Regular cardiac myocyte (primary cell): ENCODE measurements at places on chromosomes 1 and 21. TPM values are rescaled to one million over a fixed set of nuclear protein-coding genes. Genes with fewer than 3 reads are reported as not detected.

Gene COL11A1
- 5.9 and 17.8 TPM in 2 replicates for total RNA-seq

Gene RALGPS2
- 26.5 and 39.5 TPM in 2 replicates for total RNA-seq

Gene BEND5
- under 0.01 and 0.28 TPM in 2 replicates for total RNA-seq

Gene NUAK2
- total RNA-seq, result 5.1 and 5.2 TPM in 2 replicates

Gene SLC16A4
- 16.3 and 42.0 TPM in 2 replicates for total RNA-seq

Gene C1orf226
- 0.19 and 0.56 TPM in 2 replicates for total RNA-seq

Gene COL9A2
- total RNA-seq, result 0.38 and 1.4 TPM in 2 replicates

Gene VAMP4
- 5.0 and 6.8 TPM in 2 replicates for total RNA-seq

Gene SLAMF8
- total RNA-seq, result not detected in 2 replicates

Gene SPOCD1
- 32.8 and 44.0 TPM in 2 replicates for total RNA-seq

Gene OR2L3
- total RNA-seq, result not detected in 2 replicates

Gene TIAM1
- total RNA-seq, result 7.3 and 10.4 TPM in 2 replicates

Gene OR2L5
- total RNA-seq, result not detected in 2 replicates

Gene ASCL5
- under 0.01 TPM in 1 of 2 replicates, not detected in the other for total RNA-seq

Gene NPR1
- total RNA-seq, result 0.19 and 0.85 TPM in 2 replicates

Gene PRDM16
- 0.96 and 1.1 TPM in 2 replicates for total RNA-seq

Gene ZNF593OS
- 0.28 TPM in 1 of 2 replicates, not detected in the other for total RNA-seq

Gene PRRX1
- 101 and 189 TPM in 2 replicates for total RNA-seq

Gene TFF2
- total RNA-seq, result not detected in 2 replicates

Gene RGS13
- total RNA-seq, result not detected in 2 replicates

Gene MYOM3
- under 0.01 TPM in 2 replicates for total RNA-seq

Gene CHIA
- not detected in 2 replicates for total RNA-seq

Gene SFN
- total RNA-seq, result 0.56 and 2.7 TPM in 2 replicates

Gene NRIP1
- 38.1 and 72.5 TPM in 2 replicates for total RNA-seq

Gene PODN
- total RNA-seq, result 5.6 and 22.3 TPM in 2 replicates

Gene IL22RA1
- not detected in 2 replicates for total RNA-seq

Gene NHLH1
- under 0.01 TPM in 1 of 2 replicates, not detected in the other for total RNA-seq

Gene CELA2B
- not detected in 2 replicates for total RNA-seq

Gene C8A
- not detected in 2 replicates for total RNA-seq

Gene DYNLT5
- 2.5 and 3.8 TPM in 2 replicates for total RNA-seq

Gene RAB3B
- 35.2 and 38.3 TPM in 2 replicates for total RNA-seq

Gene NUDT4B
- total RNA-seq, result 7.3 and 29.7 TPM in 2 replicates

Gene TRIM58
- total RNA-seq, result 1.1 and 3.1 TPM in 2 replicates

Gene LCK
- total RNA-seq, result not detected in 2 replicates

Gene KCNE2
- total RNA-seq, result not detected in 2 replicates

Gene SHE
- total RNA-seq, result 0.19 and 0.28 TPM in 2 replicates

Gene HCRTR1
- under 0.01 TPM in 1 of 2 replicates, not detected in the other for total RNA-seq

Gene PROX1
- total RNA-seq, result 0.28 and 0.38 TPM in 2 replicates

Gene SZT2
- total RNA-seq, result 19.9 and 20.6 TPM in 2 replicates

Gene PDC
- total RNA-seq, result 0.38 TPM in 1 of 2 replicates, not detected in the other

Gene TRAF3IP3
- not detected in 2 replicates for total RNA-seq

Gene WARS2
- 11.3 and 12.5 TPM in 2 replicates for total RNA-seq

Gene RPE65
- not detected in 2 replicates for total RNA-seq

Gene IGFN1
- total RNA-seq, result 0.28 TPM in 1 of 2 replicates, not detected in the other

Gene CA6
- not detected in 2 replicates for total RNA-seq

Gene GIPC2
- 3.5 and 5.9 TPM in 2 replicates for total RNA-seq

Gene KRTAP11-1
- total RNA-seq, result not detected in 2 replicates

Gene PKLR
- 0.56 TPM in 1 of 2 replicates, not detected in the other for total RNA-seq

Gene OR2L8
- not detected in 2 replicates for total RNA-seq

Gene SLC41A1
- total RNA-seq, result 20.0 and 20.3 TPM in 2 replicates

Gene SPRR5
- not detected in 2 replicates for total RNA-seq

Gene TSACC
- 0.28 TPM in 1 of 2 replicates, not detected in the other for total RNA-seq

Gene PPFIA4
- 9.0 and 39.2 TPM in 2 replicates for total RNA-seq

Gene UMODL1
- total RNA-seq, result under 0.01 TPM in 1 of 2 replicates, not detected in the other

Gene SLC44A5
- 0.38 and 0.56 TPM in 2 replicates for total RNA-seq
